ENCODE measurements at places on chromosomes 5 and 9. TPM values are rescaled to one million over a fixed set of nuclear protein-coding genes. Genes with fewer than 3 reads are reported as not detected.

The LCN15 gene
- not detected for total RNA-seq

The PDLIM4 gene
- total RNA-seq, result not detected

The OR1J2 gene
- not detected for total RNA-seq

The RC3H2 gene
- total RNA-seq, result 44.1 TPM

The FOXD4L3 gene
- not detected for total RNA-seq

The PCDHGB1 gene
- not detected for total RNA-seq

The PHYHD1 gene
- 1.2 TPM for total RNA-seq

The SPINK4 gene
- not detected for total RNA-seq

The EIF4E1B gene
- not detected for total RNA-seq

The MORN5 gene
- total RNA-seq, result not detected

The WDR38 gene
- not detected for total RNA-seq

The OR1Q1 gene
- not detected for total RNA-seq

The TRIO gene
- 4.2 TPM for total RNA-seq

The ALDH1A1 gene
- not detected for total RNA-seq

The FAXDC2 gene
- not detected for total RNA-seq

The ACOT12 gene
- total RNA-seq, result not detected

The KIAA0825 gene
- total RNA-seq, result 2.7 TPM

The FRMD3 gene
- 1.1 TPM for total RNA-seq

The FOXE1 gene
- total RNA-seq, result not detected

The ZNF483 gene
- total RNA-seq, result 2.4 TPM

The WDR31 gene
- 0.55 TPM for total RNA-seq

The CARTPT gene
- total RNA-seq, result not detected

The SLC25A2 gene
- 0.52 TPM for total RNA-seq

The PIGO gene
- total RNA-seq, result 29.0 TPM

The CWC27 gene
- total RNA-seq, result 21.3 TPM

The NTRK2 gene
- total RNA-seq, result 1.8 TPM

The JAKMIP2 gene
- 5.3 TPM for total RNA-seq

The TNFSF15 gene
- total RNA-seq, result 2.5 TPM

The TSSK1B gene
- not detected for total RNA-seq

The SPATA31D4 gene
- not detected for total RNA-seq

The MARCOL gene
- not detected for total RNA-seq

The LIFR gene
- total RNA-seq, result not detected

The TMEM171 gene
- not detected for total RNA-seq

The CTSL gene
- 10.1 TPM for total RNA-seq

The OGN gene
- total RNA-seq, result 0.17 TPM

The WNK2 gene
- not detected for total RNA-seq

The MCTP1 gene
- not detected for total RNA-seq

The TAF11L5 gene
- not detected for total RNA-seq
